GM12891 (cell line): ENCODE measurements at places on chromosomes 1 and 21.

GRCh38 chr21:46100906-46101305 lies 3.0 kb downstream of the COL6A2 start:
- no peak for DNase-seq

- no peak for DNase-seq
Measured at GRCh38 chr1:44062656-44063179, 31.5 kb upstream of the SLC6A9 start.

DNA sequence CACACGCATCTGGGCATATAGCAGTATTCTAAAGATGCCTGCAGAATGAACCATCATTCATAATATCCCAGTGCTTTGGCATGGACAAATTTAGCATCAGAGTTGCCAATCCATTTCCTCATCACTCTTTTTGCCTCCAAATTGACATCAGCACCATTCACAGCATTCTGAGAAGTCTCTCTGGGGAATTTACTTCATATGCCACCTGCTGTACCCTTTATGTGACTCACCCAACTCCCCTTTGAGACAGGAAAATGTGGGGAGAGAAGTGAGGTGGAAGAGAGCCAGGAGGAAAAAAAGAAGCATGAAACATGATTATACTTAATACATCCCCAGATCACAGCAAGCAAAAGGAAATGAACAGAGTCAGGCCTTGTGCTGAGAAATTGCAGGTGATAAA lies 37.4 kb downstream of the RAB3B start:
- DNase-seq, result no peak

DNA sequence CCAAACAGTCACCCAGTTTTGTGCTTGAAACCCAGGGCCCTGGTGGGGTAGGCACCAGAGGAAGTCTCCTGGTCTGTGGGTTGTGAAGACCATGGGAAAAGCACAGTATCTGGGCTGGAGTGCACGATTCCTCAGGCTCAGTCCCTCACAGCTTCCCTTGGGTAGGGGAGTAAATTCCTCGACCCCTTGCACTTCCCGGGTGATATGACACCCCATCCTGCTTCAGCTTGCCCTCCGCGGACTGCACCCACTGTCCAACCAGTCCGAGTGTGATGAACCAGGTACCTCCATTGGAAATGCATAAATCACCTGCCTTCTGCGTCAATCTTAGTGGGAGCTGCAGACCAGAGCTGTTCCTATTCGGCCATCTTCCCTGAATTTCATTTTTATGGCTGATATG lies 133.9 kb upstream of the KCTD3 start:
- DNase-seq, result no peak

GRCh38 chr1:100543640-100544039 lies 5.7 kb downstream of the GPR88 start:
- no peak for DNase-seq

DNA sequence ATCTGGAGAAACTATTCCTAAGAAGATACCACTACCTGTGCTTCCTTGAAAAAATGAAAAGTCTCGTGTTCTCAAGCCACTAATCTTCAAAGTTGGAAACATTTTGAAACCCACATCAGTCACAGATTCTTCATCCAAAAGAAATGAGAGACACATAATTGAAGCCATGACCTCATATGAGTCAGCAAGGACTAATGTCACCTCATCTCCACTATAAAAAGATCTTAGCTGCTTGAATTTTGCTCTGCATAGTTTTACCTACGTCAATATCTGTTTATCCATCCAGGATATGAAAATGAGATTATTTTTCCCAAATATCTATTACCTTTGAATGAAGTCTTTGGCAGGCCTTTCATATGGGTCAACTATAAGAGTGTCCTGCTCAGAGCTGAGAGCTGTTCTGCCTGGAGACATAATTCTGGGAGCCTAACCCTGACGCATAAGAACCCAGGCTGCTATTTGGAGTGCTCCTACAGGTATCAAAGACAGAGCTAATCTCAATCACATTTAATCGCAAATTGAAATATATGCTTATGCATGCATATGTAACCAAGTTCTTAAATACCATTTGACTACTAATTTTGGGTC lies 312.5 kb upstream of the PKN2 start:
- no peak for DNase-seq

- no peak for DNase-seq
Measured at GRCh38 chr1:170518965-170519364, 13.0 kb upstream of the GORAB start.

GRCh38 chr1:58620926-58621325 lies 43.9 kb upstream of the TACSTD2 start:
- DNase-seq, result no peak

DNA sequence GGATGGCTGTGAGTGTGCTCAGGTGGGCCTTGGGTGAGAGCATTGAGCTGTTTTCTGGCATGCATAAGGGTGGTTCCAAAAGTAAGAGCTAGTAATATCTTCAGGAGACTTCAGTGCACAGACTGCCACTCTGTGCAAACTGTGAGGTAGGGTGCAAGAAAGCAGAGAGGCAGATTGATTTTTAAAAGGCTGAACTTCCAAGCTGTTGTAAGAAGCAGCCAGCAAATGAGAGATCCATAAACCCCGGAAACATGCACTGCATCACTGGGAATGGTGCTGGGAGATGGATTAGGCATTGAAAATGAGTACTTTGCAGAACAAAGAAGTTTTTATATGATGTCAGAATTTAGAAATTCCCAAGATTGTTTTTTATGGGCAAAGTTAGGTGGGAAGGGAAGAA lies 255.4 kb downstream of the TNR start:
- DNase-seq, result no peak

DNA sequence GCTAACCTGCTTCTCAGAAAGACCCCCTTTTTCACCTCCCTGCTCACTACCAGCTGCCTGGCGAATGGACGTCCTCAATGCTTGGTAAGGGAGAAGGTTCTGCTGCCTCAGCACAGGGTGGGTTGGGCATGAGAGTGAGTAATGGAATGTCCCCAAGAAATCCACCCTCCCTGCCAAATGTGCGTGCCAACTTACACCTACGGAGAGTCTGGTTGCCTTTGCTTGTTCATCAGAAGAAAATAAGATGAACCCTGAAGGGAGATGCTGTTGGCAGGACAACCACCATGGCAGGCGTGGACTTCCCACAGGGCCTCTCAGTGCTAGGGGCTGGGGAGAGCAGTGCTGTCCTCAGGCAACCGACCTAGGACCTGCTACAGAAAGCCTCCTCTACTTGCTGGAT lies 106.0 kb downstream of the XCL2 start:
- DNase-seq, result no peak

DNA sequence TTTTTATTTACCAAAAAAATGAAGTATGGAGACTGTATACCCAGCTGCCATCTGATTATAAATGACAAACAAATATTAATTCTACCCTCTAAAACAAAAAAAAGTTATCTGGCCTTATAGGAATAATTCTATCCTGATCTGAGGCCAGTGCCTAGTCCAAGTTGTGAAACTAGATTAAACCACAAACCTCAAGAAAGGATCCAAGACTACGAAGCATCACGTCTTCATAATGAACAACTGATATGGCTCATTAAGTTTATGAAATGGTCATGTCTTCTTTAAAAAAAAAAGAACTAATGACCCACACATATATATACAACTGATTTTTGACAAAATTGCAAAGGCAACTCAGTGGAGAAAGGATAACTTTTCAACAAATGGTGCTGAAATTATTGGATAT lies 32.4 kb upstream of the CTTNBP2NL start:
- no peak for DNase-seq

GRCh38 chr1:156214024-156214748 lies 1.4 kb downstream of the PMF1 start:
- no peak for DNase-seq

DNA sequence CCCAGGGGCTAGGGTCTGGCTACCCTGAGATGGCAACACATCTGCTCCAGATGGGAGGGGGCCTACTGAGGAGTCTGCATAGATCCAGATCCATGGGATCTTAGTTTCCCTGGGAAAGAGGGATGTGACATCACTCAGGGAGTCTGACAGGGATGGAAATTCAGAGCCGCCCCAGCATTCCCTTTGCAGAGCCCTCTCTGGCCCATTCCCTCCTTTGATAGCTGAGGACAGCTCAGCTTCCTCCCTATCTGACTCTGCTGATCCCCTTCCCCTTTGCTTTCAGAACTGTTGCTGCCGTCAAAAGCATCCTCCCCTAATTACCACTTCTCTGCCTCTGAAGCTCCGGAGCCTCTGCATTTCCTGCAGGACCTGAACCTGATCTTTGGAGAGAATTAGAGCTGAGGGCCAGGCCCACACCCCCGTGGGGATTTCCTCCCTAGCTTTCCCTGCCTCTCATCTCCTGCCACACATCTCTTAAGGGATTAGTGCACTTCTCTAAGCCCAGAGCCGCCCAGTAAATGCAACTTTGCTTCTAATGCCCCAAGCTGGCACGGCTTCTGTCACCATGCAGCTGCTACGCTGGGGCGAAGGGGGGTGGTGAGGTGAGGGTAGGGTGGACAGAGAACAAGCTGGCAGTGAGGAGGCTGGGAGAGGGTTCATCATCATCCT lies 9.5 kb upstream of the ASCL5 start:
- DNase-seq, result no peak

DNA sequence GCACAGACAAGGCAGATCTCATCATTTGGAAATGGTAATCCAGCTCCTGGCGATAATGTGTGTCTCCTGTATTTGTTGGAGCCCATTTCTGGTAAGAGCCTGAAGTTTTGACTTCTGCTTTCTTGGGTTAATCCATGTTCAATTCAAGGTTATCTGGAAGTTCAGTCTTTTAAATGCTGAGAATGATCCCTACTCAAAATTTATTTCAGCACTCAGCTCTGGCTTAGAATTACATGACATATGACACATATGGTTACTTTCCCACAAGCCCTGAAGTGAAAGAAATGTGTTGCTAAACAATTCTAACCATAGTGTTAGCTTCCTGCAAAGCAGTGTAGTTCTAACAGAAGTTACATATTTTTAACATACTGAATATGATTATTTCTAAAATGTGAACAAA lies 2.7 kb downstream of the PTGFR start:
- DNase-seq, result no peak

GRCh38 chr1:221256773-221257172 lies 377.5 kb downstream of the HLX start:
- DNase-seq, result no peak
